ENCODE measurements at places on chromosomes 13 and 19.

DNA sequence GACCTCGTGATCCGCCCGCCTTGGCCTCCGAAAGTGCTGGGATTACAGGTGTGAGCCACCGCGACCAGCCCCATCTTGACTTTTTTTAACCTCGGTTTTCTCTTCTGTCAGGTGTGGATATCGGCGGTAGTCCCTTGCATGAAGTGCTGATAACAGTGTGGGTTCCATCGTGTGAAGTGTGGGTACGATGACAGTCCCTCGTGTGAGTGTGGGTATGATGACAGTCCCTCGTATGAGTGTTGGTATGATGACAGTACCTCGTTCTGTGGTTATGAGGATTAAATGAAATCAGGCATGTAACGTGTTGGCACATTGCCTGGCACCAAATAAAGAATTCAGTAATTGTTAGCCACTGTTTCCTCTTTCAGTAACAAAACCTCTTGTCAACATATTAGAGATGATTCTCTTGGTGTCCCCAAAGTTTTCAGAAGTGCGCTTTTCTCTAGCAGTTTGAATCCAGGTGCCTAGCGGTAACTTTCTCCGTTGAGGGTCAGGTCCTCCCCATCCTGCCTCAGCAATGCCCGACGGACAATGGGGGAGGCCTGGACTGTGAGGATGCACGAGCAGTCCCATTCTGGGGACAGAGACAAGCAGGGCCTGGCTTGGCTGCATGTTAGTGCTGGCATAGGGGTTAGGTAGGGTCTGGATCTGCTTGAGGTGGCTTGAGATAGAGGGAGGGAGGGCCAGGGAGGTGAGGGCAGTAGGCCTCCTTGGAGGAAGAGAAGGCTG lies 15.3 kb downstream of the GATAD2A start:
- no peak for DNase-seq

DNA sequence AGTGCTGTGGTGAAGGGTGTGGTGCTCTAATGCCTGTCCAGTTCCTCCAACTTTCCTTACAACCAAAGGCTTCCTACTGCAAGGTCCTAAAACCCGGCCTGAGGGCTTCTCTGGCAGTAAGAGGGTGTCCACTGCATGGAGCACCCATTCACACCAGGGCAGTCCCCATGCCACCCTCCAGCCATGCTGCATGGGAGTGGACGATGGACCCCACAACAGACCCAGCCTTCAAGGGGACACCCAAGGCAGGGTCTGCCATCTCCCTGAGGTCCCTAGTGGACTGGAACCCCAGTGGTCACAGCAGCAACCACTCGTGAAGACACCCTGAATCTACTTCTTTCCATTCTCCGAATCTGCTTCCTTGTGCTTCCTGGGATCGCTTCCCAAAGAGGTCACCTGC lies 117.6 kb upstream of the SOX1 start:
- DNase-seq = no peak

DNA sequence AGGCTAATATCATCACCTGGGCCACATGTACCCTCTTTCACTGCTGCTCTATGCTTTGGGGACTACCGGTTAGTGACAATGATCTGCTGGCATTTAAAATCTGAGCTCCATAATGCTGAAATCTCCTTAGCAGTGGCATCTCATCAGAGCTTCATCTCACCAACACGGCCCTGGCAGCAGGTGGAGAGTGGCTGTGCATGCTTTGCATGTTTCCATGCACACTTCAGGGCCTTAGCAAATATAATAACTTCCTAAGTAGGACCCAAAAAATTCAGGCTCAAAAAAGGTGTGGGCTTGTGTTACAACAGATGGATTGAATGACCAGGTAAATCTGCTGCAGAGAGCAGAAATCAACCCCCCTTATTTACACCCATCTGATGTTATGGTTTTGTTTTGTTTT lies 55.2 kb downstream of the ALOX5AP start:
- DNase-seq = no peak

GRCh38 chr13:30846311-30846710 lies 59.8 kb upstream of the MEDAG start:
- no peak for DNase-seq

GRCh38 chr13:35566340-35566739 lies 89.9 kb upstream of the MAB21L1 start:
- no peak for DNase-seq

DNA sequence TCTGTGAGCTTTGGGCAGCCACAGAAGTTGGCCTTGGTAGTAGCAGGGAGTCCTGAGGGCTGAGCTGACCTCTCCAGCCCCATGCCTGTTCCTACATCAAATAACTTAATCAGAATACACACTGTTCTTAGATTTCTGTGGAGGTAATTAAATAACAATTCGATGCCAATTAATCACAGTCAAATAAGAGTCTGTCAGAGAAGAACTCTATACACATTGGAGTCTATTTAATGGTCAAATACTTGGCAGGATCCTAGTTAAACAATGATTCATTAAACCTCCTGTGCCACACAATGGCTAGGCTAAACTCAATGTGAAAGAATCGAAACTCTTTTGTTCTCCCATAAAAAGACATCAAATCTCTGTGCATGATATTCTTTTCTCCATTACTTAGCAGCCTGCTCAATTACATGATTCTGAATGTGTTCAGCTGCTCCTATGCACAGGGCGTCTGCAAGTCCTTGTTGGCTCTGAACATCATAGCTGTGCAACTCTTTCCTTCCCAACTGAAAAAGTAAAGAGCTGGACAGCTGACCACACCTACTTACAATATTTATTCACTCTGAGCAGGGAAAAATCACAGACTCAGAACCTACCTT lies 173.1 kb downstream of the ABCC4 start:
- no peak for DNase-seq

DNA sequence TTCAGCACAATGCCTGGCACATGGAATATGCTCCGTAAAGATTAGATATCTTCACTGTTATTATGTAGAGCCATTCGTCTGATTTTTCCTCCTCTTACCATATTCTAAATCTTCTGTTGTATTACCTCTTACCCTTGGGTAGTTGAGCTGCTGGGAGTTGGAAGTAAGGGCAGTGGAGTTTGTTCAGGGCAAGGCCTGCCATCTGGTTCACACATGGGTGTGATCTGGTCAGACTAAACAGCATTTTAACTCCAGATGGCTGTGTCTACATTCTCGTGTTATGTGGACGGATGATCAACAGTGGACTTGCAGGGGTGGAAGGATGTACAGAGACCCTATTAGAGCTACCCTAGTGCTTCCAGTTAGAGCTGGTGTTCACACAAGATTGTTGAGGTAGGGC lies 164.9 kb downstream of the ZIC5 start:
- DNase-seq = no peak

GRCh38 chr13:112734696-112735547 lies 45.1 kb downstream of the ATP11A start:
- no peak for DNase-seq

DNA sequence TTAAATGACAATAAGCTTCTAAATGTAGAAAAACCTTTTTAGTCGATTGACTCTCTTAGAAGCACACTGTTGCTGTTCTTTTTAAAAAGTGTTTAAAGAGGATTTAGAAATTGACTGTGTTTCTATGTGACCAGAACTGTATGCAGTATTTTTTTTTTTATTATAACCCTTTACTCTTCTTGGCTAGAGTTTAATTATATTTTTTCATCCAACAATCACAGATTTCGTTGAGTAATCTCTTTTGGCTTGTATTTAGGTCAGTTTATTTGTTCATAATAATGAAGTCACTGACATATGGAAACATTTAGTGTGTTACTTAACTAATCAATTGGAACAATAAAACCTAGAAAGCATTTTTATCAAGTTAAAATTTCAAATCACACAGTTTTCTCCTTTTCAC lies 19.9 kb downstream of the CSNK1A1L start:
- DNase-seq = no peak

- DNase-seq = no peak
Measured at GRCh38 chr19:8163759-8164158, 14.4 kb upstream of the FBN3 start.

GRCh38 chr13:80363890-80364503 lies 23.1 kb upstream of the SPRY2 start:
- DNase-seq = no peak

- DNase-seq = no peak
Measured at GRCh38 chr19:44816301-44816700, 7.4 kb downstream of the BCAM start.

DNA sequence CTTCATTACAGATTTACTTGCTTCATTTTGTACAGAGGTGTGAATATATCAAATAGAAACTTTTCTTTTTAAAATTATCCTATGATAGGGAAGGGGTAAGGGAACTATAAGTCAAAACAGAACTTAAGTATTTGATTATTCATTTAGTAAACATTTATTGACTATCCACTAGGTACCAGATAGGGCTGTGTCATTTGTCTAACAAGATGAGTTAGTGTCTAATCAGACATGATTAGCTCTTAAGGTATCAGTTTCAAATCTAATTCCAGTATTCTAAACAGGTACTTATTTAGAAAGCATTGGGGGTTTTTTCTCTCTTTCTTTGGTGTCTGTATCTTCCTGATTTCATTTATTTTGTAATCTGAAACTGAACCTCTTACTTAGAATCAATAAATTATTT lies 32.2 kb downstream of the CDADC1 start:
- DNase-seq = no peak

GRCh38 chr19:31675193-31675913 lies 326.1 kb upstream of the TSHZ3 start:
- DNase-seq = no peak

DNA sequence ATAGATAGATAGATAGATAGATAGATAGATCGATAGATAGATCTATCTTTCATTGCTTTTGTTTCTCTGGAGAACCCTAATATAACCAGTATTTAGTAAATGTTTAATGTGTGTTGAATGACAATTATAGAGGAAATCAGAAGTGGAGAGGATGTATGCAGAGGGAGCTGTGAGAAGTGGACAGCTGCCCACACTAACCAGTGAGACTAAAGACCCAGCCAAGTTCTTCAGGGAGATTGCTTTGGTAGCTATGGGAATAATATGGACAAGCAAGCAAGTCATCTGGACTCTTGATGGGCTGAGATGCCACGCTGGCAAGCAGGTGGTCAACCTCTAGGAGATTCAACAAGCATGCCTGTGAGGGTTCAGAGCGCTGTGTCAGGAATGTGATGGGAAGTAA lies 14.9 kb upstream of the INTS6 start:
- DNase-seq = no peak

- DNase-seq = no peak
Measured at GRCh38 chr13:36753176-36753575, 65.8 kb upstream of the RFXAP start.

DNA sequence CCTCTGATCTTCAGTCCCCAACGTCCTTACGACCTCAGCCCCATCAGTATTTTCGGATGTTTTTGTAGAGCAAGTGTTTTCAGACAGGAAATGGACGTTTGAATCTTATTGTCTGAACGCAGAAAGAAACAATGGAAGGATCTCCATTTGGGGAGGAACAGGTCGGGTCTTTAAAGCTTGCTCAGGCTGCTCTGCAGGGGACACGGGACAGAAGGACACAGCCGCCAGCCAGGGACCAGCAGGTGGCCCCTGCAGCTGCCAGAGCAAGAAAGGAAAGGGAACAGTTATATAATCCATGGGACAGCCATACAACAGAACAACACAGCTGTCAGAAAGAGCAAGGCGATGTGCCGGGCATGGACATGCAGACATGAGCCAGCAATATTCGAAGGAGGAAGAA lies 18.5 kb upstream of the IGLON5 start:
- no peak for DNase-seq

DNA sequence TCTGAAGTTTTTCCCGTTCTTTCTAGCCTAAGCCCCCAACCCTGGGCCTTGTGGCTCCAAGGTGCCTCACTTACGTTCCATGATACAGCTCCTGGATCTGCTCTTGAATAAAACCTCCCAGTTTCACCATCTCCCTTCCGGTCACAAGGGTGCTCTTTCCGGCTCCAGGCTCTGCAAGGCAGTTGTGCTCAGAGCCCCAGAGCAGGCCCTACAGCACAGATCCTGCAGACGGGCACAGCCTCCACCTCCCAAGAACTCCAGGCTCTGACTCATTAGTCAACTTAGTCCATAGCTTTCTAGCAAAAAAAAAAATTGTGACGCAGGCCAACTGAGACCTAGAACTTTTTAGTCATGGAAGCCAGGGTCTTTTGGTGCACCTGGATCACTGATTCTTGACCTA lies 33.9 kb upstream of the SLC7A10 start:
- DNase-seq = no peak

GRCh38 chr13:73809561-73809960 lies 324.6 kb downstream of the KLF12 start:
- DNase-seq = no peak

- no peak for DNase-seq
Measured at GRCh38 chr19:41219924-41220567, 1.0 kb downstream of the AXL start.

DNA sequence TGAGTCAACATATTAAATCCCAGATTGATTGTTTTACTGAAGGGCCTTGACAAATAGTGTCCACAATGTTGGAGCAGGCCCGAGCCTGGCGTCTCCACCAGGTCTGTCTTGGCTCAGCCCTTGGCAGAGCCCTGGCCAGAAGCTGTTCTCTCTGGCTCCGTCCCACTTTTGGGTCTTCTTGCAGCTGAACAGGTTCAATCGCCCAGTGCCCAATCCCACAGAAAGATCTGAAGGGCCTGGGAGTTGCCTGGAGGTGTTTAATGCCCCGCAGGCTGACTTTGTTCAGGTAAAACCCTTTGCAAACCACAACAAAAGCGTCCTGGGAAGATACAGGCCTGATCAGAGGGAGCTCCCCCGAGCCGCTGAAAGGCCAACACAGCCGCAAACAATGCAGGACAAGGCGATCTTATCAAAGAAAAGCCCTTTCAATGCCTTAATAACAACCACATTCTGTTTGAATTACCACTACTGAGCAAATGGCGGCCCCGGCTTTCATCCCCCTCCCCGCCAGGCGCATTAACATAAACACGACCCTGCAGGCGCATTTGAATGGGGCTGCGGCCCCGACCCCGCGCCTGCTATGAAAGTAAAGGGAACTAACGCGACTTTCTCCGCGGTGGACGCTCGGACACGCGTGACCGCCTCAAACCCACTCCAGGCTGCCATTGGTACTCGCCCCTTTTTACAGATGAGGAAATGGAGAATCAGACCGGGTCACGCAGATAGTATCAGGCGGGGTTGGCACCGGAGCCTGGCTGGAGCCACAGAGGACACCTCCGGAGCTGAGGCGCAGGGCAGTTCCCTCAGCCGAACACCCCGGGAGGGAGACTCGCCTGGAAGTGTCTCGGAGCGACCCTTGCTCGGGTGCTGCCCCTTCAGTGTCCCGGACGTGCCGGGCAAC lies 3.1 kb downstream of the CDX2 start:
- DNase-seq = no peak

DNA sequence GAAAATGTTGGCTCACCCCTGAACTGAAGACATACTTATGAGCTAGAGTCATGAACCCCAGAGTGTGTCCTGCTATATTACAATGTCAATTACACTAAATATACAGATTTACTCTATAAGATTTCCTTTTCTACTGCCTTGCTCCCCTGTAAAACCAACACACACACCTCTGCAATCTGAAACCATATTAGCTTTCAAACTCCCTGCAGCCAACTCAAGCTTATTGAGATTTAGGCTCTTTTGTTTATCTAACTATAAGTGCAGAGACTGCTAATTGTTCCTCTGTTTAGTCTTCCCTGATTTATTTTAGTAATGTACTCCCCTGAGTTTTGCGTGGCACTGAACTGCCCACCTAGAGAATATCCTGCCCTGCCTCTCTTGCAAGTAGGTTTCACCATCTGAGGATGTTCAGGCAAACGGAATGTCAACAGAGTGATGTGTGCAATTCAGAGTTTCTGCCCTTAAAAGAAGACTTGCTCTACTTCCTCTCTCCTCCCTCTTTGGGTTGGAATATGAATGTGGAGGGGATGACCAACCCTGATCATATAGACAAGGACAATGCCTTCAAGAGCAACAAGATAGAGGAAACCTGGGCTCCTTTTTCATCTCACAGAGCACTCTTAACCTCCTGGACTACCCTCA lies 22.3 kb downstream of the FAM216B start:
- DNase-seq = no peak

- no peak for DNase-seq
Measured at GRCh38 chr13:97475011-97475410, 41.0 kb downstream of the RAP2A start.

All from activated naive CD4-positive, alpha-beta T cell treated with anti-CD3 and anti-CD28 coated beads, Interleukin-2, amount 10 ng/mL, durations not matched to agents 7 days and 5 days (primary cell).